Kidney epithelial cell (primary cell): ENCODE measurements at places on chromosomes 3 and 15. TPM values are rescaled to one million over a fixed set of nuclear protein-coding genes. Genes with fewer than 3 reads are reported as not detected.

DNA sequence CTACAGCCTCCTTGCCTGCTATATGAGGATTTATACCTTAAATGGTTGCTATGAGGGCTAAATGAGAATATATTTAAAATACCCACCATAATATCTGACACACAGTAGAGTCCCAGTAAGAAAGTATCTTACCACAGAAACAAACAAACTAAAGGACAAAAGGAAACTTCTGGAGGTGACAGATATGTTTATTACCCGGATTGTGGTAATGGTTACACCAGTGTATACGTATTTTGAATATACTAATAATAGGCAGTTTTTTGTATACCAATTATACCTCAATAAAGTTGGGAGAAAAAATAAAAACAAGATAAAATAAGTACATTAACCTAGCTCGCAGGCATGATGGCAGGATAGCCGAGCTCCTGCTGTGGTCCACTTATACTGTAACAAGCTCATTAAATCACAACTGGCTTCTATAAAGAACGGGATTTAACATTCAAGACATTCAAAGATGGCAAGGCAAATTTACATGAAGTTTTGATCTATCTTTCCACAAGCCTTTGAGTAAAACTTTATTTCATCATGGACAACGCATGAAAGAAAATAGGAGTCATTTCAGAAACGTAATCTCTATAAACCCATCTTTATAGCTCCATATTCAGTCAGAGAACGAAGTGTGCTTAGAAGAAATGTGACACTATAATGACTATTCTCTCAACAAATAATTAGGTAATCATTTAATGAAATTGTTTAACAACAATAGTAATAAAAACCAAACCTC is 1.5 kb downstream of the RPN1 start:
- no peak for DNase-seq

DNA sequence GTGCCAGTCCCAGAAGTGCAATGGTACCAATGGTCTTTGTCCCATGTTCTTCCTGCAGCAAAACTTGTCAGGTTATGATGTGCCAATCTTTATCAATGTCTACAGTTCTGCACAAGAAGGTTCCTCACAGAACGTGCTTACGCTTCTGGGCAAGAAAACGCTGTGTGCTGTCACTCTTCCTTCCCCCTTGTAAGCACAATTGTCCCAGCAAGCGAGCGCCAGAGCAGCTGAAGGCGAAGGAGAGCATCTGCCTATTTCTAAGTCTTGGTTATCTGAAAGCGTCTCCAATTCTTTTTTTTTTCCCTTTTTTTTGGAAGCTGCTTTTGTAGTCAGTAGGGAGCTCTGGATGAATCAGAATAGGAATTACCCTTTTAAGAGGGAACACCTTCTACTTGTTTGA is 514.4 kb downstream of the FGF12 start:
- DNase-seq = no peak

DNA sequence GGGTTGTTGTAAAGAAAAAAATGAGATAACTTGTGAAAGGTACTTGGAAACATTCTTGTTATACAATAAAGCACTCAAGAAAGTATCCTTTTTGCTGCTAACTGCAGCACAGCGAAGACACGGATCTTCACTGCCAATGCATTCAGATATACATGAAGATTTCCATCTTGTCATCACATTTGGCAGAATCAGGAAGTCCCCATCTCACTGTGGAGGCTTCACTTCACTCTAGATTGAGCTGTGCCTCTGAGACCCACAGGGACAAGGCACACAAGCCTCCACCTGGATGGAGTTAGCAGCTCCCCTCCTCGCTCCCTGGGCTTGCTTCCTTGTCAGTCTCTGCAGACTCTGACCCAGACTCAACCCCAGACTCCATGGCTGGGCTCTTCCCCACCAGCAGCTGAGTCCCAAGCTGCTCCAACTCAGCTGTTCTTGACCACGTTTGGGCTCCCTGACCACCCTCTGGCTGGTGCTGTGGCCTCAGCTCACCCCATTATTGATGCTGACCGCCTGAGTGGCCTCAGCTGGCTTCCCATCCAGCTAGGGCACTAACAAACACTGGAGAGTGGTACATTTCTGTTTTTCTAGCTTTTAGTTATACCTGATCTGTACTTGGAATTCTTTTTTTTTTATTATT is 45.4 kb upstream of the SMAD3 start:
- DNase-seq = no peak

GRCh38 chr3:139299261-139300132 is 44.3 kb upstream of the MRPS22 start:
- no peak for DNase-seq

DNA sequence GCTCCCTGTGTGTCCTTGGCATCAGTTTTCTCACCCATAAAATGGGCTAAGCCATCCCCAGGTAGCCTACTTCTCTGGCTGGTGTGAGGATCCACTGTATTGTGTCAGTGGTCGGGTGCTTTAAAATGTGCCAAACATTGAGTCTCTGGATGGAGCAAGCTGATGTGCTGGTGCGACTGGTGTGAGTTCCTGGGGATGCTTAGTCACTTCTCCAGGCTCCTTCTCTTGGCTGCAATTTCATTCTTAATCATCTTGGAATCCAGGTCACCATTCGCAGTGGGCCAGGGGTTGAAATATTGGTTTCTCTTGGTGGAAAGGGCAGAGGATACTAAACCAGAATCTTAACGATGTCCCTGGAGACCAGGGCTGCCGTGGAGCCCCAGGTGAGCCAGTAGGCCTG is 29.3 kb downstream of the SCN5A start:
- DNase-seq = no peak

GRCh38 chr3:184439096-184439495 is 59.2 kb downstream of the CHRD start:
- DNase-seq = no peak

- DNase-seq = no peak
Measured at GRCh38 chr3:5054098-5054497, 68.0 kb upstream of the ARL8B start.

GRCh38 chr3:195559723-195560409 is 16.7 kb upstream of the PPP1R2 start:
- no peak for DNase-seq

DNA sequence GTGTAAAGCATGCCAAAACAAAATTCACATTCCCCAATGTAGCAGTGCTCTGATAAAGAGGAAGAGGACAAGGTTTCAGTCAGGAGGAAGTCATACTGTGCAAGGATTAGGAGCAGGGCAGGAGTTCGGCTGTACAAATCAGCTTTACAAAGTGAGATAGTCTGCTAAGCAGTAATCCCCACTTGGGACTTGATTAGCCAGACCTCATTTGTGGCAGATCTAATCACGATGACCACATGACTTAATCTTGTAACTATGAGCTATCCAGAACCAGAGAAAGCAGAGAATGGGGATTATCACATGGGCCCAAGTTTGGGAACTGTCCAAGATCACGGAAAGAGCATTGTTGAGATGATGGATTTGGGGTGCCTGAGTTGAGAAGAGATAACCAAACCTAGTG is 7.8 kb downstream of the DCBLD2 start:
- no peak for DNase-seq

GRCh38 chr3:64143409-64144130 is 81.7 kb downstream of the PRICKLE2 start:
- DNase-seq = no peak

DNA sequence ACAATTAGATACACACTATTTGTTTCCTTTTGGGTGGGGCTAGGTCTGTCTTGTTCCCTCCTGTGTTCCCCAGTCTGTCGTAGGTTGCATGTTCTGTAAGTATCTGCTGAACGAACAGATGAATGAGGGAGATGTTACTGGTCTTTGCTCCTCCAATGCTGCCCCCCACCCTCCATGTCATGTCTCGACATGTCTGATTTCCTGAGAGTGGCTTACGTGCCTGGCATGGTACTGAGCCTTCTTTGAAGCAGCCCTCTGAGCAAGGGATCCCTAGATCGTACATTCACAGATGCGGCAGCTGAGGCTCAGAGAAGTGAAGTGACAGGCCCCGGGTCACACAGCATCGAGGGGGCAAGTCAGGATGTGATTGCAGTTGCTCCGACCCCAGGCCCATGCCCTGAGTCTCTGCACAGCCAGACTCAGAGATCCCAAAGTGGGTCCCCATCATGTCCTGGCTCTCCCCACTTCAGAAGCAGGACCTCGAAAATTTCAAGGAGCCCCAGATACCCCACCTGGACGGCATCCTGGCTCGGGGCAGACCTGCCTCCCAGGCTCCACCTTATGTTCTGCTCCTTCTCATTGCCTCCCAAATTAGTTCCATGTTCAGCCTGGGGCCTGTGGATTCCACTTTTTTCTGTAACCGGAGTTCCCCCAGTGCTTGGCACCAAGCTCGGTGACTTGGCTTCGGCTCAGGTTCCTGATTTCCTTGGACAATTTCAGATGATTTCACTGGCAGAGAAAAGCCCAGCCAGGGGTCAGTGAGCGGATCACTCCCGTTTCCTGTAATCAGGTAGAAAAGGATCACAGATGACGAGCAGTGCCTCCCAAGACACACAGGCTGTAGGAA is 24.7 kb downstream of the GOLGA6L2 start:
- DNase-seq = no peak

DNA sequence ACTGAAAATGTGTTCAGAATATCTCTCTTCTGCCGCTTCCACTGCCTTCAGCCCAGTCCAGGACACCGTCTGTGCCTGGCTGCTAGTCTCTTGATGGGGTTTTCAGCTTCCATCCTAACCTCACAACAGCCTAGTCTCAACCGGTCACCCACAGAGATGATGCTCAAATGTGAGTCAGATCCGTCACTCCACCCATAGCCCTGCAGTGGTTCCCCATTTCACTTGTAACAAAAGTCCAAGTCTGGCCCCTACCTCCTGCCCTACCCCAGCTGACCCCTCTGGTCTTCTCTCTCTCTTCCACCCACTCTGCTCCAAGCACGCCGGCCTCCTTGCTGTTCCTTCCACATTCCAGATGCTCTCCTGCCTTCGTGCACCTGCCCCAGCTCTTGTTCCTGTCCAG is 68.1 kb downstream of the PPARG start:
- no peak for DNase-seq

The PLCL2 gene
- total RNA-seq = 2.5 and 3.4 TPM in 2 replicates

The SPTSSB gene
- total RNA-seq = not detected in 2 replicates
